Vagina (tissue), 2 donors: ENCODE measurements at places on chromosomes 1 and 21. TPM values are rescaled to one million over a fixed set of nuclear protein-coding genes. Genes with fewer than 3 reads are reported as not detected.

- no peak for DNase-seq
Observed at GRCh38 chr1:21924503-21925005, 12.6 kb downstream of the HSPG2 start.

- no peak for DNase-seq
Observed at GRCh38 chr1:31673433-31673832, 28.8 kb upstream of the PEF1 start.

- DNase-seq, result no peak
Observed at GRCh38 chr1:19074902-19075721, 118.6 kb upstream of the IFFO2 start.

DNA sequence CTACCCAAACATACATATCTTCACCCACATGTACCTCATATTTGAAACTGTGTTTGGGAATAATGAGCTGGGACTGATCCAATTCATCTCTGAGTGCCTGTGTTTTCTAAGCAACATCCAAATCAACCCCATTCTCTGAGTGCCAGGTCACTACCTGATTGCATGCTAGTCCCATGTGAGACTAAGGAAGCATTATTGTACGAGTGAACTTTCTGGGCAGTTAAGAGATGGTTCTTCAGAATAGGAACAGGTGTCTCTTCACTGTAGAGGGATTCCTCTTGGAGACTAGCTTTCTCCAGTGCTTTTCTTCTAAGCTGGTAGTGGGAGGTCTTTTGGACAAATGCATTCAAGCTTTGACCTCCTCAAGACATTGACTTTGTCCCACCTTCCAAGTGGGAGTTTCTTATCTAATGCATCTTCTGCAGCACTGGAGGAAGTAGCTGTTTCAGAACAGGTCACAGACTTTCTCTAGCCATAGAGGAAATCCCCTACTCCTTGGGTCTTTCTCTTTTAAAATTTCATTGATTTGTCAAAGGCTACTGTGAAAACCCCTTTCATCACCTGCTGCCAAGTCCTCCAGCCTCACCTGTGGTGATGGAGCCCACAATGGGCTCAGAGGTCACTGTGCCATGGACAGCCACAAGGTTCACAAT, 172.0 kb upstream of the KIAA0040 start:
- no peak for DNase-seq

DNA sequence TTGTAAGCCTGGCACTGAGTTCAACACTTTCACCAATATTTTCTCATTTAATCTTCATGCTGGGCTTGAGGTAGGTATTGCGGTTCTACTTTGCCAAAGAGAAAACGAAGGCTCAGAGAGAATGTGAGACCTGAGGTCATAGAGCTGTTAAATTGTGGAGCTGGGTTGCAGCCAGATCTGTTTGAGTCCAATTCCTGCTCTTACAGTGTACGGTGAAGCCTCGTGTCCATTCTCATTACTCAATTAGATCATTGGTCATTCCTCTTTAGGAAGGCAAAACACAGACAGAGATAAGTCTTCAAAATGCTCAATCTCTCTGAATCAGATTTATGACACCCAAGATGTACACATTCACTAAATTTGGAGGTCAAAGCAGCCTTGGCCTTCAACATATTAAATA, 559.0 kb upstream of the DAB1 start:
- no peak for DNase-seq

- DNase-seq, result no peak
Observed at GRCh38 chr1:205444931-205445645, 10.8 kb downstream of the BLACAT1 start.

DNA sequence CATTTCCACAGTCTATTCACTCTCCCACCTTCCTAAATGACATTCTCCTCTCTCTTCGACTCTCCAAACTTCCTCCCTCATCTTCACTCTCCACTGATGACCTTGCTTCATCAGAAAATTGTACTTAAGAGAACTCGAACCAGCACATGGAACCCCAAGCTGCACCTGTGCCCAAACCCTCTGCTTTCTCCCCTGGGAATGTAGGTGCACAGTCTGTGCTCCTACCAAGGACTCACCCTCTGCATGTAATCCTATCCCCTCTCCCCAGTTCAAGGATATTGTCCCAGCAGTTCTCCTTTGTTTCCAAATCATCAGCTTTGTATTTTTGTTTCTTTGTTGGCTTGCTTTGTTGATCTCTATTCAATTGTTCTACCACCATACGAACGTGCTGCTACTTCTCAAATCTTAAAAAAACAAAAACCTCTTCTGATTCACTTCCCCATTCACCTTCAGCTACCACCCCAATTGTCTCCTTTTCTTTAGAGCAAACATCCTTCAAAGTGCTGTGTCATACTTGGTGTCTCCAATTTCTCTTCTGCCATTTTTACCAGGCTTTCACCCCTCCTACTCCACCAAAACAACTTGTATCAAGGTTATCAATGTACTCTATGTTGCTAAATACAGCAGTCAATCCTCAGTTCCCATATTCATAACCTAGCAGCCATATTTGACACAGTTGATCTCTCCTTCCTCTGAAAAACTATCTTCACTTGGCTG, 26.8 kb downstream of the RAB3B start:
- no peak for DNase-seq

GRCh38 chr1:185857442-185857841, 123.3 kb downstream of the HMCN1 start:
- no peak for DNase-seq

MYOC gene
- 19.4 TPM for total RNA-seq

SIK1 gene
- total RNA-seq, result 93.5 TPM

FMO2 gene
- 14.0 TPM for total RNA-seq

FOXD2 gene
- 0.98 TPM for total RNA-seq

NIBAN1 gene
- total RNA-seq, result 22.8 TPM
